ENCODE measurements at places on chromosomes 3 and 15.

- no peak overlapping the region for H3K4me3 ChIP-seq
- DNase-seq: no peak
- H3K36me3 ChIP-seq: peaks cover 6% of the 10 kb centered on the region
- H3K27me3 ChIP-seq: no peaks in the 10 kb centered on the region
These were observed 2.1 kb downstream of the CCDC51 start for GRCh38 chr3:48437812-48438211.

DNA sequence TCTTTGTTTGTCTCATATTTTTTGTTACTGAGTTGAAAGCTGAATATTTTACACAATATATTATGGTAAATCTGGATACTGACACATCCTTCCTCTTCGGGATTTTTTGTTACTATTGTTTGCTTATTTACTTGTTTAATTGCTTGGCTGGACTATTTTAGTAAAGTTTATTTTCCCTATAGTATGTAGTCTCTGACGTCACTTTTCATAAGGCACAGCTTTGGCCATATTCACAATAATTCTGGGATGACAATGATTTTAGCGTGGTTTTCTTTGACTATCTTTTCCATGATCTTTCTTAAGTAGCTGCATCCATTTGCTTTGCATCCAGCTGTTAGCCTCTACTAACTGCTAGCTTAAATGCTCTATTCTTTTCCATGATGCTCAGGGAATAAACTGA is 552.4 kb downstream of the VGLL3 start:
- no peak overlapping the region for H3K4me3 ChIP-seq
- no peaks in the 10 kb centered on the region for H3K27me3 ChIP-seq
- H3K36me3 ChIP-seq: peaks cover 5% of the 10 kb centered on the region
- no peak for DNase-seq
- no peak overlapping the region for H3K27ac ChIP-seq
- H3K4me1 ChIP-seq: no peaks in the 10 kb centered on the region

GRCh38 chr15:84955089-84955848 is 26.4 kb upstream of the PDE8A start:
- H3K27ac ChIP-seq: no peak overlapping the region
- no peaks in the 10 kb centered on the region for H3K36me3 ChIP-seq
- no peak overlapping the region for H3K4me3 ChIP-seq
- DNase-seq: no peak
- H3K27me3 ChIP-seq: peaks cover 30% of the 10 kb centered on the region
- peaks cover 5% of the 10 kb centered on the region for H3K4me1 ChIP-seq

DNA sequence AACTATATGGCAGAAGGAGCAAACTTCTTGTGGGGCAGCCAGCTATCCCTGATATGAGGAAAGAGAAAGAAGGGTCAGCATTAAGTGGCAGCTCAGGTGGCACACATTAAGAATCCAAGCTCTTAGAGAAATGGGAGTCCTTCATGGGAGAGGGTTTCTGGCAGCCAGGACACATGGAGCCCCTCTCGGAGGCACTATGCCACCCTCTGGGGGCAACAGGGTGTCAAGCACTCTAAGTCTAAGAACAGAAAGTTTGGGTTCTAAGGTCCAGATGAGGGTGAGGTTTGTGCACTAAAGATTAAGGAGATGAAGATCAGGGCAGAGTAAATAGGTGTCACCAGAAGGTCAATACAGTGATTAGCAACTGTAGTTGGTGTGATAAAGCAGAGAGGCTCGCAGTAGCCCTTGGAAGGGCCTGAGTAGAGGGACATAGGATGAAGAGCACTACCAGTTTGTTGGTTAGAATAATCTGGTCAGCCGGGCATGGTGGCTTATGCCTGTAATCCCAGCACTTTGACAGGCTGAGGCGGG is 89.3 kb downstream of the ST6GAL1 start:
- no peak for DNase-seq
- H3K27me3 ChIP-seq: no peaks in the 10 kb centered on the region
- H3K36me3 ChIP-seq: peaks cover 15% of the 10 kb centered on the region
- peaks cover 46% of the 10 kb centered on the region for H3K4me1 ChIP-seq
- peak overlapping the region; percentile 42 for H3K27ac ChIP-seq

- peaks cover 8% of the 10 kb centered on the region for H3K27me3 ChIP-seq
- no peaks in the 10 kb centered on the region for H3K4me1 ChIP-seq
- no peak overlapping the region for H3K27ac ChIP-seq
- no peaks in the 10 kb centered on the region for H3K36me3 ChIP-seq
- H3K4me3 ChIP-seq: no peak overlapping the region
- no peak for DNase-seq
These were observed 31.7 kb downstream of the TMEM212 start for GRCh38 chr3:171874879-171875278.

DNA sequence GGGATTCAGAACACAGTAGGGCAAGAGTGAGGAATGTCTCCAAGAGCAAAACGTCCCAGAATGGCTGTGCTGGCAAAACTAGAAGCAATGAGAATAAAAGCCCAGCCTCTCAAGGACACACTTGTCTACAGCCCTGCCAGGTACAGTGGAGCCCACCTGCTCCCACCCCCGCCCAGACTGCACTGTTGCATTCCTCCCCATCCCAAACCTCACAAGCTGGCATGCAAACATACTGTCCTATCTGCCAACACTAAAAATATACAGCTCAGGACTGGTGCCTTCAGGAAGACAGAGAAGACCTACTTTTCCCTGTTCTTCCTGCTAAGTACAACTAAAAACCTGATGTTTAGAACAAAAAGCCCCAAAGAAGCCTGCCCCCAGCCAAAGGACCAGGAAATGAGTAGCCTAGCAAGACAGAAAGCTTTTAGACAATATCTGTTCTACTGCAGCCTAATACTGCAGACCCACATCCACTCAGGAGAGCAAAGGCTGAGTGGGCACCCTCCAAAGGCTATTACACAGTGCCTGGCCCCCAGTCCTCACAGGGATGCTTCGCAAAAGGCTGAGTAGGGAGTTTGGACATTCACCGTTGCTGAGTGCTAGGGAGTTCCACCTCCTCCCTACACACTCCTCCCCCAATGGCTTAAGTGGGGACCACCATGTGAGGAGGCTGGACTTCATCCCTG is 13.5 kb downstream of the OCA2 start:
- H3K27me3 ChIP-seq: peaks cover 36% of the 10 kb centered on the region
- no peak for DNase-seq

GRCh38 chr3:51816723-51817122 is 37.7 kb upstream of the IQCF6 start:
- H3K4me1 ChIP-seq: peaks cover 6% of the 10 kb centered on the region
- no peak overlapping the region for H3K4me3 ChIP-seq
- DNase-seq: no peak
- peaks cover 2% of the 10 kb centered on the region for H3K36me3 ChIP-seq
- H3K27me3 ChIP-seq: peaks cover 23% of the 10 kb centered on the region
- H3K27ac ChIP-seq: no peak overlapping the region

- peaks cover 15% of the 10 kb centered on the region for H3K4me1 ChIP-seq
- H3K27ac ChIP-seq: peak overlapping the region; percentile 37
- H3K27me3 ChIP-seq: no peaks in the 10 kb centered on the region
- H3K36me3 ChIP-seq: no peaks in the 10 kb centered on the region
- H3K4me3 ChIP-seq: peak overlapping the region; percentile 30
- no peak for DNase-seq
These were observed 73.1 kb upstream of the TSPAN3 start for GRCh38 chr15:77144026-77144425.

DNA sequence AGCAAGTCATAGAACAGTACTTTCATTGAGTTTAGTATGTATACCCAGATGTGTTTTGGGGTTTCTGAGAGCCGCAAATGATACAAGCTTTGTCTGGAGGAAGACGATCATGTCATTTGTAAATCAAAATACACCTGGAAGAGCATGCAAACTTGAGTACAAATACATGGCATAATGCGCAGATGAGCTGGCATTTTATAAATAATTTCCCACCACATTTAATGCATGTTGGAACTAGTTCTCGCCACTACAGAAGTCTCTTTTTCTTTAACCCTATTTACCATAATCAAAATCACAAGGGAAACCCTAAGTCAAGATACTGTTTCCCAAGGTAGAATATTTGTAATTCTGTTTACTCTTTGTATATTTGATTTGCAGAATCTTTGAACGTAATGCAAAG is 318.6 kb downstream of the EPHA3 start:
- H3K27me3 ChIP-seq: no peaks in the 10 kb centered on the region
- no peaks in the 10 kb centered on the region for H3K4me1 ChIP-seq
- no peak for DNase-seq
- no peak overlapping the region for H3K27ac ChIP-seq
- H3K4me3 ChIP-seq: no peak overlapping the region
- H3K36me3 ChIP-seq: no peaks in the 10 kb centered on the region

GRCh38 chr3:38840987-38841386 is 25.0 kb upstream of the SCN10A start:
- H3K36me3 ChIP-seq: no peaks in the 10 kb centered on the region
- no peak overlapping the region for H3K27ac ChIP-seq
- H3K4me1 ChIP-seq: no peaks in the 10 kb centered on the region
- H3K4me3 ChIP-seq: no peak overlapping the region
- DNase-seq: no peak

DNA sequence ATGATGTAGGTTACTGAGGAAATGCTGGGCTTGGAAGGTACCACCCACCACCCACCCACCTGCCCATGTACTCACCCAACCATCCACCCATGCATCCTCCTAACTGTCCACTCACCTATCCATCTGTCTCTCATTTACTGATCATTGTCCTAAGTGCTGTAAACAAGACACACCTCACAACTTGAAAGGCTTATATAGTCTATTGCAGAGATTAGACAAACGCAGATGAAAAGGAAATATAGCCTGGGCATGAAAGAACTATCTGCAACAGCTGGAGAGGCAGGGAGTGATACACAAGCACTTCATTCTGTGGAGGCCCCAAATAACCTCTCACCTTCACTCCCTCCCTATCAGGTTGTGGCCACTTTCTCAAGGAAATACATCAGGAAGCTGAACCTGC is 54.0 kb downstream of the DAPK2 start:
- no peaks in the 10 kb centered on the region for H3K27me3 ChIP-seq
- H3K4me1 ChIP-seq: peaks cover 13% of the 10 kb centered on the region
- H3K4me3 ChIP-seq: no peak overlapping the region
- no peak for DNase-seq

DNA sequence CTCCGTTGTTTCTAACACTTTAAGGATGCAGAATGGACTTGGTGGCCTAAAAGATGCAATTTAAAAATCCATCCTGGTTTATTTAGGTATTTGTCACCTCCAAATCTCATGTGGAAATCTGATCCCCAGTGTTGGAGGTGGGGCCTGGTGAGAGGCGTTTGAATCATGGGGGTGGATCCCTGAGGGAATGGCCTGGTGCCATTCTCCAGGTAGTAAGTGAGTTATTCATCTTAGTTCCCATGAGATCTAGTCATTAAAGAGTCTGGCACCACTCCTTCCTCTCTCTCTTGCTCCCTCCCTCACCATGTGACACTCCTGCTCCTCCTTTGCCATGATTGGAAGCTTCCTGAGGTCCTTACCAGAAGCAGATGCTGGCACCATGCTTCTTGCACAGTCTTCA is 339.1 kb downstream of the NTRK3 start:
- no peak overlapping the region for H3K27ac ChIP-seq
- no peak for DNase-seq
- no peaks in the 10 kb centered on the region for H3K36me3 ChIP-seq

DNA sequence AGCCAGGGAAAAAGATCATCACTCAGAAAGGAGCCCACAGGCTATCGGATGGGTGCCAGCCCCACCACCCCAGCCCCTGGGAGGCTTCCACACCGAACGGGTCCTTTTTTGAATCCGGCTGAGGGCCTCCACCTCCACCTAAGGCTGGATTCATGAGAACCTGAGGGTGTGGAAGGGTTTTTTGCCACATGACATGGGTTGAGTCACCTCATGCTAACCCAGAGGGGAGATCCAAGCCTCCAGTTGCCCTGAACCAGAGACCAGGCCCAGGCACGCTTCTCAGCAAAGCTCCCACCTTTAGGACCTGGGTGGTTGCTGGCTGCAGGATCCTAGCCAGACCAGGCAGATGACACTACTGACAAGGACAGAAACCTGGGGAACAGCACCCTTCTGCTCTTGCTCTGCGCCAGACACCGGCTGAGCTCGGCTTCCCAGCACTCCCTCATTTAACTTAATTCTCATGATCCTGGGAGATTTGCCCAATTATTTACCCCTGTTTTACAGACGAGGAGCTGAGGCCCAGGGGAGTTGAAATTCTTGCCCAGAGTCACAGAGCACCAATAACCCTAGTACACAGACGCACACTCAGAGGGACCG is 25.6 kb downstream of the DUSP7 start:
- no peak for DNase-seq
- H3K4me1 ChIP-seq: no peaks in the 10 kb centered on the region
- no peaks in the 10 kb centered on the region for H3K27me3 ChIP-seq
- no peaks in the 10 kb centered on the region for H3K36me3 ChIP-seq
- no peak overlapping the region for H3K27ac ChIP-seq

DNA sequence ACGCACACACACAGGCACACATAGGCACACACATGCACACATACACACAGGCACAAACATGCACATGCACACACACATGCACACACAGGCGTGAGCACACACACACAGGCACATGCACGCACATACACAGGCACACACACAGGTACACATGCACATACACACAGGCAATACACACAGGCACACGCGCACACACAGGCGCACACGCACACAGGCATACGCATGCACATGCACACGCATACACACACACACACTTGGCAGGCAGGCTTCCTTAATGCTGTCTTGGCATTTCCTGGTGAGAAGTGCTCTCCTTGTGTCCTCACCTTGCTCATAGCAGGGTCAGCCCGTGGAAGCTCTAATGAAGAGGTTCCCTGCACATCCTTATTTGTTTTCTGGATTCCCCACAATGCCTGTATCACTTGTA is 8.4 kb upstream of the SLCO2A1 start:
- H3K4me3 ChIP-seq: no peak overlapping the region
- no peak for DNase-seq
- no peaks in the 10 kb centered on the region for H3K36me3 ChIP-seq
- H3K27ac ChIP-seq: no peak overlapping the region

DNA sequence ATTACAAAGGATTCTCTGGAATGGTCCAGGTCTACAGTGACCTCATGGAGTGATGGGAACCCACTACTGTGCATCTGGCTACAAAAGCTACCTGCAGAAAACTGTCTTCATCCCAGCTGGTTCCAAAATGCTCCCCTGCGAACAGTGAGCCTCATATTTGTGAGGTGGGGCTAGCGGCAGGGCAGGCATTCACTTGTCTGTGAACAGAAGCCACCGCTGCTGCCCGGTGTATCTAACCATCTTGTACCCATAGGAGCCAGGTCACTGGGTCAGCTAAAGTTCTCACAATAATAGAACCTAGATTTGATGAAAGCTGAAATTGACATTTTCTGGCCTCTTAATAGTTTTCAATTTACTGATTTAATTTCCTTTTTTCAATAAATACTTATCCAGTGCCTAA is 150.7 kb downstream of the KLF13 start:
- no peaks in the 10 kb centered on the region for H3K36me3 ChIP-seq
- H3K4me1 ChIP-seq: peaks cover 29% of the 10 kb centered on the region
- no peaks in the 10 kb centered on the region for H3K27me3 ChIP-seq
- H3K27ac ChIP-seq: no peak overlapping the region
- DNase-seq: no peak
- no peak overlapping the region for H3K4me3 ChIP-seq

All from natural killer cell treated with Interleukin-12 subunit alpha and Interleukin-12 subunit beta and Interleukin-15 and Interleukin-18, amount 100 ng/mL, for 72 hours (primary cell).